ENCODE measurements at places on chromosomes 5 and 9.

DNA sequence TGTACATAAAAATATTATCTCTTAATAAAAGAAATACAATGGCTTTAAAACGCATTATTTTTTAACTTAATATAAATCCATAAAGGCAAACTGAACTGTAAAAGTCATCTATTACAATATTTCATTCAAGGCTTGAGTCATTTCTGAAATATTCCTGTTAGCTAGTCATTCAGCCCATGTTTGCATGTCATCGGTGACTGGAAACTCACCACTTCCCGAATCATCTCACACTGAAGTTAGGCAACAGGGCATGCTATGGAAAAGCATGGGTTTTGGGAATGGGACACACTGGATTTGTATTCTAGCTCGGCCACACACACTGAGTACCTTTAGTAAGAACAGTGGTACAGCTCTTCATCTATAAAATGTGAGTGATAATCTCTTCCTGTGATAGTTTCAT lies 691.1 kb upstream of the C9orf72 start:
- no peak for DNase-seq

DNA sequence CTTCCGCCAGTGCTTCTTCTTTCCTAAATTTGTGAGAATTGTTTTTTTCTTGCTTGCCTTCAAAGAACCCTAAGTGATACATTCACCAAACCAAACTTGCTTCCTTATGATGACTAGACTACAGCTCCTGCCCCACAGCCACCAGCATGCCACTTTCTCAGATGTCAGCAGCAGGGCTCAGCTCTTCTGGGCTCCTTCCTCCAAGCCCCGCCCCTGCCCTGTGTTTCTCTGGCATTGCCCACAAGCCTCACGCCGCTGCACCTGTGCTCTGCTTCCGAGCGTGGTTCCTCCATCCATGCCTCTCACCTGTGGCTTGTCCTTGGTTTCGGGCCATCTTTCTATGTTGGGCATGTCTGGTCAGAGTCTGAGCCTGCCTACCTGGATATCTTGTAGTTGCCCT lies 10.6 kb downstream of the UNC5A start:
- no peak for DNase-seq

GRCh38 chr5:18375641-18376040 lies 741.4 kb downstream of the TAF11L14 start:
- no peak for DNase-seq

GRCh38 chr5:90612919-90613318 lies 54.3 kb downstream of the ADGRV1 start:
- no peak for DNase-seq

GRCh38 chr9:73174330-73174980 lies 22.8 kb downstream of the ANXA1 start:
- no peak for DNase-seq

GRCh38 chr9:91494751-91495150 lies 71.1 kb upstream of the NFIL3 start:
- DNase-seq, result no peak

GRCh38 chr5:94367900-94368299 lies 250.5 kb downstream of the KIAA0825 start:
- DNase-seq, result no peak

DNA sequence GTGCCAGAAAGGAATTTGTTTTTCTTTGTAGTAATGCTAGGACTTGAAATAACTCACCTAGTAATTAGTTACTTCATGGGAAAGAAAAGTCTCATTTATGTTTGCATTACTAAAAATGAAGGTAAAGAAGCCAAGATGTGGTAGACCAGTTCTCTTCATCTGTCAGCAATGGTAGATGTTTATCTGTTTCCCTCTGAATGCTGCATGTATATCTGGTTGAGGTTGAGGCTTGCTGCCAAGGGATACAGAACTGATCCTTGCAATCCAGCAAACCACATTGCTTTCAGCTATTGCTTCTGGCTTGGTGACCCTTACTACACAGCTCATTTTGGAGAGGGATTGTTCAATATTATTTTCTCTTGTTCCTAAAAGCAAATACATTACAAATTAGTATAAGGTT lies 73.6 kb downstream of the ZNF474 start:
- no peak for DNase-seq

DNA sequence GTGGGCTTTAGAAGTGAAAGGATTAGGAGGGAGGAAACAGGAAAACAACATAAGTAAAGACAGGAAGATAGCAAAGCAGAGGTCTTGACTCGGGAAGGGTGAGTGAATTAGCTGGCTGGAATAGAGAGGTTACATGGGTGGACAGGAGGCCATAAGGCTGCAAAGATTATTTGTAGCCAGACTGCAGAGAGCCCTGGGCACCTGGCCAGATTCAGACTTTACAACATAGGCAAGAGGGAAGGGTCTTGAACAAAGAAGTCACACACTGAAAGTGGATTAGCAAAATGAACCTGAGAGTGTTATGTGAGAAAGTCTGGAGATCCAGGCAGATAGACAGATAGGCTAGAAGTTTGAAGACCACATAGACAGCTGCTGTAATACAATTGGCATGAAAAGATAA lies 29.7 kb upstream of the CER1 start:
- DNase-seq, result no peak

- no peak for DNase-seq
These were observed 42.9 kb downstream of the STARD4 start for GRCh38 chr5:111469293-111469896.

- DNase-seq, result no peak
These were observed 141.1 kb upstream of the SLC12A2 start for GRCh38 chr5:127942246-127943060.

- DNase-seq, result no peak
These were observed 52.5 kb upstream of the CDKN2AIPNL start for GRCh38 chr5:134463991-134464760.
